Hematopoietic multipotent progenitor cell treated with erythropoietin and hydrocortisone succinate and interleukin-3 and kit ligand, for 8 days (in vitro differentiated cells): ENCODE measurements at places on chromosomes 7 and 10.

- no peak for DNase-seq
Measured at GRCh38 chr10:33241351-33241750, 93.1 kb downstream of the NRP1 start.

GRCh38 chr10:106338486-106338885 lies 826.0 kb downstream of the SORCS1 start:
- DNase-seq = no peak

DNA sequence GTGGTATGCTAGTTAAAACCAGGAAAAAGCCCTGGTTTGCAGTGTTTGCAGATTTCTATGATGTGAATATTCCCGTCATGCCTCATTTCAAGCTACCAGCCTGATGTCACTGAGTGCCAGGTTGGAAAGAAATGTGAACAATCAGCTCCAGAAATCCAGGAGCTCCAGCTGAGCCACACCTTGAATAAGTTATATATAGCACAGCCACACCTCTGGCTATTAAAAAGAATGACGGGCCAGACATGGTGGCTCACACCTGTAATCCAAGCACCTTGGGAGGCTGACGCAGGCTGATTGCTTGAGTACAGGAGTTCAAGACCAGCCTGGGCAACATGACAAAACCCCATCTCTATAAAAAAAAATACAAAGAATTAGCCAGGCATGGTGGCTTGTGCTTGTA lies 18.7 kb upstream of the SLF2 start:
- no peak for DNase-seq

- no peak for DNase-seq
Measured at GRCh38 chr7:156438011-156438410, 202.6 kb upstream of the RNF32 start.

DNA sequence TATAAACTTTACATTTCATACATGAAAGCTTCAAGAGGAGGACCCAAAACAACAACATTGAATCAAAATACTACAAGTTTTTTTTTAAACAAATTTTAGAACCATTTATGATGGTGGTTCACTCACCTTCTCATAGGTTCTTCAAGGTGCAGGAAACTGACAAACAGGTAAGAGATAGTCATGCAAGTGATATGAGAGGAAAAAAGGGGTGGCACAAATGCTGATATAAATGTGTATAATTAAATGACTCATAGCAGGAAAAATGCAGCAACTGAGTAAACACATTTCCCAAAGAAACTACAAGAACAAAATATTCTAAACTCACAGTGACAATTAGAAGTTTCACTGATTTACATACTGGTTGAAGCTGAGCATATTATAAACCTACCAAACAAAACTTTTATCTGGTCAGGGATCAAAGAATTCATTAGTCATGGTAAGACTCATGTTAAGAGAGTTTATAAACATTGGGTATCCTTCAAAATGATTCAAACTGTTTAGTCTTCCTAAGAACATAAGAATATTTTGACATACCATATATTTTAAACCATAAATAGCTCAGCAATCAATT lies 14.1 kb downstream of the ZWINT start:
- DNase-seq = no peak

DNA sequence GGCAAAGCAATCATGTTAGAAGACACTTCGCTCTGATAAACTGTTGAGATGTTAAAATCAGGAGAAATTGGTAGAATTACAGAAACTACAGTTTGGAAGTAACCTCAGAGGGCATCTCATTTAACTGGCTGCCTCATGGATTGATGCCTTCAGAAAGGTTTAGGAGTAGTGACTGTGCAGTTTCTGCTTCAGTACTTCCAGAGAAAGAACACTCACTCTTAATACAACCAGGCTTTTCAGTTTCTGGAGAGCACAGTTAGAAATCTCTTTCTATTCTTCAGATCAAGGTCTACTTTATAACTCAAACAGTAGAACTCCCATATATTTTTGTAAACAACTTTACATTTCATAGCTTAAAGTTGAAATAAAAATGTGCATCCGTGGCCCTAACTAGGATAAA lies 1358.9 kb upstream of the LRRTM3 start:
- DNase-seq = no peak

- DNase-seq = no peak
Measured at GRCh38 chr7:24574386-24574785, 1.1 kb downstream of the PALS2 start.

- DNase-seq = no peak
Measured at GRCh38 chr10:791639-792038, 102.2 kb upstream of the DIP2C start.

GRCh38 chr7:158716802-158717201 lies 12.2 kb upstream of the NCAPG2 start:
- DNase-seq = no peak

DNA sequence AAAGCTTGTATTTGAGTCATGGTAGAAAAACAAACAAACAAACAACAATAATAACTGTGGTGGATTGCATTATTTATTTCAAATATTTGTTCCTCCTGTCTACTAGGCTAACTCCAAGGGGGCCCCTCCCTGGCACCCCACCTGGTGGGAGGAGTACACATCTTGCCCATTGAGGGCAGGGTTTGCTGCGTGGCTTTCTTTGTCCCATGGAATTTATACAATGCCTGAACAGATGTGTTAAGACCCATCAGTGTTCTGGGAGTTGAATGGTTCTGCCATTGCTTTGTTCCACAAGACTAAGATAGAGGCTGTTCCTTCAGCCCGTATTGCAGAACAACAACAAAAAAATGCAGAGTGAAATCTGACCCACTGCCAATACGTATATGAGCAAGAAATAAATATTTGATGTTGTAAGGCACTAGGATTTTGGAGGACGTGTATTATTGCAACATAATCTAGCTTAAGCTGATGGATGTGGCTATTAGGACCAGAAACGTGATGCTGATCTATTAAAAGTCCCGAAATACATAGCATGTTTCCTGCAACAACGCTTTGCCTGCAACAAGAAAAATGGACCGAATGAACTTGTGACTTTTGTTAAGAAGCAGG lies 119.1 kb upstream of the JCAD start:
- DNase-seq = no peak

- no peak for DNase-seq
Measured at GRCh38 chr10:116771101-116771958, 29.0 kb upstream of the HSPA12A start.

DNA sequence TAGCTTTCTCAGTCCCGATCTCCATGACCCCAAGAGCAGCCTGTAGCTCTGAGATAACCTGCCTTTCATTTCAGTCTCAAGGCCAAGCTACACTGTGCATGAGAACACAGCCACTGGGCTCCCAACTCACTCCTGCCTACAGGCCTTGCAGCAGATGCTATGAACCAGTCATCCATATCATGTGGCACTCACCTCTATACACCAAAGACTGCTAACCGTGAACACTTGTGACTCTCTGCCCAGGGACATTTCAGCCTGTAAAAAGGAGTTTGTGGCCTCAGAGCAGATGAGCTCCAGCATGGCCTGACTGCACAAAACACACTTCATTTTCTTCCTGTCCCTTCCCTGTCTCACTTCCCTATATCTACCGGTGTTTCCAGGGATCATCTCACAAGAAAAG lies 56.9 kb upstream of the NPY start:
- no peak for DNase-seq
